ENCODE measurements at places on chromosomes 6 and 20.

DNA sequence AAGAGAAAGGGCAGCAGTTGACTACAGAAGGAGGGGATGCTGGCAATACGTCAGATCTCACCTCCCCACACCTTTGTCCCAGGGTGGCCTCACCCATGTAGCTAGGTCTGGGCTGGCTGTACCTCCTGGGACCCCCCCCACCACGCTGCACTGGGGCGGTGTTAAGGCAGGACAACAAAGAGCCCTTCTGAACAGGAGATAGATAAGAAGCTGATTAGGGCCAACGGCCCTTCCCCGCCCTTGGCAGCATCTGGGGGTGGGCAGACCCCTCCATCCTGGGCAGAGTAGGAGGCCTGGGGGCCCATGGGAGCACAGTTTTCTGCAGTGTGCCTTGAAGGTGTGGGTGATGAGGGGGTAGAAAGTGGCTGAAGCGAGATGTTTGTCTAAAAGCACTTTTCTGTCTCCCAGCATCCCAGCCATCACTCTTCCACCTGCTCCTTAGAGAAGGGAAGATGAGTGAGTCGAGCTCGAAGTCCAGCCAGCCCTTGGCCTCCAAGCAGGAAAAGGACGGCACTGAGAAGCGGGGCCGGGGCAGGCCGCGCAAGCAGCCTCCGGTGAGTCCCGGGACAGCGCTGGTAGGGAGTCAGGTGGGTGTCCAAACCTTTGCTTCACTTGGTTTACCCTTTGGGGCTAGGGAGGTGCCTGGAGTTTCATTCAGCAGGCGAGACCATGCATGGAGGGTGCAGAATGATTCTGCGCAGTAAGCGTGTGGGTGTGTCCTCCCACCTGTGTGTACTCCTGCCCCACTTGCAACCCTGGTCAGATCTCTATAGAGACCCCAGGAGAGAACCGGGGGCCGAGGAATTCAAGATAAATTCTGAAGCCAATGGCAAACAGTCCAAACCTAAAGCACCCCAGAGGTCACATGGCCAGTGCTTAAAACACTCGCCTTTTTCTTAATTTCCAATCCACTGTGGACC, 3.9 kb downstream of the HMGA1 start:
- peaks cover 4% of the 10 kb centered on the region for H3K36me3 ChIP-seq
- no peaks in the 10 kb centered on the region for H3K27me3 ChIP-seq
- peaks cover 73% of the 10 kb centered on the region for H3K4me1 ChIP-seq

DNA sequence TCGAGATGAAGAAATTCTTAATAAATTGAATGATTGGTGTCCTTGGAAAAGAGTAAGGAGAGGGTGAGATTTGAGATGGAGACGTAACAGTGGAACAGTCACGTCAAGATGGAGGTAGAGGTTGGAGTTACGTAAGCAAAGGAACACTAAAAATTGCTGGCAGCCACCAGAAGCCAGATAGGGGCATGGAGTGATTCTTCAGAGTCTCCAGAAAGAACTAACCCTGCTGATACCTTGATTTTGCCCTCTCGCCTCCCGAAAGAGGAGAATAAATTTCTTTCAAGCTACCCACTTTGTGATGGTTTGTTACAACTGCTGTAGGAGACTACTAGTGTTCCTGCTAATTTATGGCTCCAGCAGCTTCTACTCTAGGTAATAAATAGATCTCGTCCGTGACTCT, 17.6 kb downstream of the CD2AP start:
- H3K36me3 ChIP-seq: no peaks in the 10 kb centered on the region
- no peak for DNase-seq
- no peak overlapping the region for H3K4me3 ChIP-seq

- H3K27ac ChIP-seq: peak overlapping the region; percentile 85
- H3K4me3 ChIP-seq: peak overlapping the region; percentile 91
- H3K4me1 ChIP-seq: peaks cover 39% of the 10 kb centered on the region
- DNase-seq: no peak
- no peaks in the 10 kb centered on the region for H3K36me3 ChIP-seq
Observed at GRCh38 chr6:34249469-34250261, 859 bp upstream of the SMIM29 start.

GRCh38 chr6:154092326-154092962, 53.4 kb downstream of the OPRM1 start:
- H3K4me1 ChIP-seq: no peaks in the 10 kb centered on the region
- no peak overlapping the region for H3K27ac ChIP-seq
- H3K27me3 ChIP-seq: no peaks in the 10 kb centered on the region

- H3K27me3 ChIP-seq: no peaks in the 10 kb centered on the region
- H3K36me3 ChIP-seq: peaks cover 4% of the 10 kb centered on the region
- DNase-seq: peak; percentile 47
- H3K4me3 ChIP-seq: no peak overlapping the region
Observed at GRCh38 chr6:36912586-36912985, 26.8 kb downstream of the C6orf89 start.

DNA sequence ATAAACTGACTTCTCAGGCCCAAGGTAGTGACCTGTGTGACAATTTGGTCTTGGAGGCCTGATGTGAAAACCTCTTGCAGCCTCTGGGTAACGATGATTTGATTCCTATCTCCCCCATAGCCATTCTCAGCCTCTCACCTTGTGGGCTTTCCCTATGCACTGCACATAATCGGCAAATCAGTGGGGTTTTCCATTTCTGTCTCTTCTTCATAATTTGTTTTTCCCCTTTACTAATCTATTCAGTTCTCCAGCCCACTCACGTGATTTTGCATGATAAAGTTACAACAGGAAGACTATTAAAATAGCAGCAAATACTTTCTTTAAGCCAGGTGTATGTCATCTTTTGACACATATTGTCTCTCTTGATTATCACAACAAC, 893.7 kb downstream of the TFAP2A start:
- H3K27me3 ChIP-seq: no peaks in the 10 kb centered on the region
- no peak overlapping the region for H3K4me3 ChIP-seq
- peaks cover 14% of the 10 kb centered on the region for H3K4me1 ChIP-seq
- H3K36me3 ChIP-seq: no peaks in the 10 kb centered on the region

- no peaks in the 10 kb centered on the region for H3K36me3 ChIP-seq
- H3K4me3 ChIP-seq: no peak overlapping the region
- no peak for DNase-seq
- H3K27ac ChIP-seq: no peak overlapping the region
Observed at GRCh38 chr6:25675167-25675566, 23.2 kb downstream of the SCGN start.

- no peak for DNase-seq
- no peak overlapping the region for H3K4me3 ChIP-seq
- peak overlapping the region; percentile 92 for H3K27ac ChIP-seq
- no peaks in the 10 kb centered on the region for H3K36me3 ChIP-seq
Observed at GRCh38 chr6:129317931-129318820, 391.8 kb downstream of the ARHGAP18 start.

GRCh38 chr6:34201455-34202107, 35.1 kb upstream of the HMGA1 start:
- no peaks in the 10 kb centered on the region for H3K36me3 ChIP-seq
- H3K4me3 ChIP-seq: no peak overlapping the region
- no peak for DNase-seq
- H3K4me1 ChIP-seq: no peaks in the 10 kb centered on the region
- H3K27me3 ChIP-seq: no peaks in the 10 kb centered on the region

- H3K4me1 ChIP-seq: no peaks in the 10 kb centered on the region
- no peaks in the 10 kb centered on the region for H3K36me3 ChIP-seq
- H3K4me3 ChIP-seq: no peak overlapping the region
- no peaks in the 10 kb centered on the region for H3K27me3 ChIP-seq
- DNase-seq: no peak
Observed at GRCh38 chr20:17896193-17896723, 72.3 kb downstream of the SNX5 start.

DNA sequence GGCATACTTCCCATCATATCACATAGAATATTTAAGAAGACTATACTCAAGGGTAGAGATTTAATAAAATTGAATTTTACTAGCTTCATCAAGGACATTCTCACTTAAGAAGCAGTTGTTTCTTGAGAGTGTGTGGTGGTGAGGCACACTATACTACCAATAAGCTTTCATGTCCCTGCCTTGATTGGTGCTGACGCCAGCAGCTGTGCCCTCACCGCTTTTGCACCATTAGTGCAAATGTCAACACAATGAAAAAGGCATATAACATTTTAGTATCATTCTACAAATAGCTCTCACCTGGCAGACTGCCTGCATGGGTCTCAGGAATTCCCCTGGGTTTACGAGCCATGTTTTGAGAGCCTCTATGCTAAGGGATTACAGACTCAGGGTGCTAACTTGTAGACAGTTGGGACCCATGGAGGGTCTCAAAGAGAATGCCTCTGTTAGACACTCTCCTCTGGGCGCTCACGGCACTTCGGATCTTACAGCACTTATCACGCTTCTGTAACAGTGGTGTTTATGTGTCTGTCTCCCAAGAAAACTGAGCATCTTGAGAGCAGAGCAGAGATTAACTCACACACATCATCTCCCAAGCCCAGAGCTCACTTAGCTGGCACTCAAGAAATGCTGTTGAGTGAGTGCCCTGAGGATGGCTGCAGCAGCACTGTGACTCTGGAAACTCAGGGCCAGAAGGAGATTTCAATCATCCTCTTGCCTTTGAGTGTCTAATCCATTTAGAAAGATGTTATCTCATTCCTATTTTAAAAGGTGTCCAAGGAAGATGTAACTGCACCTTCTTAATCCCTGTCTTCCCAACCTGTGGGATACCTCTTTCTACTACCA, 143.3 kb upstream of the GPR6 start:
- DNase-seq: no peak
- peaks cover 6% of the 10 kb centered on the region for H3K4me1 ChIP-seq
- no peak overlapping the region for H3K4me3 ChIP-seq
- H3K27ac ChIP-seq: no peak overlapping the region
- no peaks in the 10 kb centered on the region for H3K27me3 ChIP-seq

GRCh38 chr20:34401741-34402455, 38.8 kb downstream of the ITCH start:
- H3K4me3 ChIP-seq: no peak overlapping the region
- no peaks in the 10 kb centered on the region for H3K4me1 ChIP-seq
- 0 out of 2 replicates have a peak, but pooled peaks cover 2% of the 10 kb centered on the region for H3K36me3 ChIP-seq
- no peaks in the 10 kb centered on the region for H3K27me3 ChIP-seq

- DNase-seq: no peak
- no peaks in the 10 kb centered on the region for H3K27me3 ChIP-seq
- H3K4me1 ChIP-seq: no peaks in the 10 kb centered on the region
- H3K27ac ChIP-seq: no peak overlapping the region
- H3K36me3 ChIP-seq: no peaks in the 10 kb centered on the region
Observed at GRCh38 chr6:90896075-90896547, 309.2 kb upstream of the MAP3K7 start.

- no peak overlapping the region for H3K4me3 ChIP-seq
- no peaks in the 10 kb centered on the region for H3K36me3 ChIP-seq
- DNase-seq: no peak
- H3K4me1 ChIP-seq: no peaks in the 10 kb centered on the region
- no peaks in the 10 kb centered on the region for H3K27me3 ChIP-seq
Observed at GRCh38 chr20:57663241-57663640, 43.0 kb upstream of the ZBP1 start.

- DNase-seq: no peak
- no peaks in the 10 kb centered on the region for H3K4me1 ChIP-seq
- H3K27ac ChIP-seq: no peak overlapping the region
- no peaks in the 10 kb centered on the region for H3K36me3 ChIP-seq
- no peak overlapping the region for H3K4me3 ChIP-seq
- no peaks in the 10 kb centered on the region for H3K27me3 ChIP-seq
Observed at GRCh38 chr6:48278261-48278660, 167.3 kb upstream of the PTCHD4 start.

DNA sequence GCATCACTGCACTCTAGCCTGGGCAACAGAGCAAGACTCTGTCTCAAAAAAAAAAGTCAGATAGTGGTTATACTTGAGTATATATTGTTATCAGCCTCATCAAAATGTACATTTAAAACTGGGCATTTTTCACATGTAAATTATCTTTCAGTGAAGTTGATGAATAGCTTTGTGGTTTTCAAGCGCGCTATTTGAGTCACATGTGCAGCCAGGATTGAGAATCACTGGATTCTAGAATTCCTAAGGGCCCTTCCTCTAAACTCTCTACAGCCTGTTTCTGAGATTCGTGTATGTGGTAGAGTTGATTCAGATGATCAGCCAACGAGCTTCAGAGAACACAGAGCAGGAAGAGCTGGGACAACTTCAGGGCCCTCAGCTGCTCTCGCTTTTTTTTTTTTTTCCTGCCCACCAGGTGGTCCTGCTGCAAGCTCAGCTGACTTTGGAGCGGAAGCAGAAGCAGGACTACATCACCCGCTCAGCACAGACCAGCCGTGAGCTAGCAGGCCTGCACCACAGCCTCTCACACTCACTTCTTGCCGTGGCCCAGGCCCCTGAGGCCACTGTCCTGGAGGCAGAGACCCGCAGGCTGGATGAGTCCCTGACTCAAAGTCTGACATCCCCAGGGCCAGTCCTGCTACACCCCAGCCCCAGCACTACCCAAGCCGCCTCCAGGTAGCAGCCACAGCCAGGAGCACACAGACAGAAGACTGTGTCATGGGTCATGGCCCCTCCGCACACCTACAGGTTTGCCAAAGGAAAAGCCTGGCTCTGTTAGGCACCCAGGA, 18.3 kb downstream of the C20orf173 start:
- no peak overlapping the region for H3K27ac ChIP-seq
- no peaks in the 10 kb centered on the region for H3K27me3 ChIP-seq
- H3K4me3 ChIP-seq: no peak overlapping the region
- no peaks in the 10 kb centered on the region for H3K36me3 ChIP-seq
- H3K4me1 ChIP-seq: no peaks in the 10 kb centered on the region

- no peak for DNase-seq
- no peaks in the 10 kb centered on the region for H3K36me3 ChIP-seq
- H3K4me3 ChIP-seq: no peak overlapping the region
Observed at GRCh38 chr20:46212252-46212651, 94.1 kb downstream of the CD40 start.

DNA sequence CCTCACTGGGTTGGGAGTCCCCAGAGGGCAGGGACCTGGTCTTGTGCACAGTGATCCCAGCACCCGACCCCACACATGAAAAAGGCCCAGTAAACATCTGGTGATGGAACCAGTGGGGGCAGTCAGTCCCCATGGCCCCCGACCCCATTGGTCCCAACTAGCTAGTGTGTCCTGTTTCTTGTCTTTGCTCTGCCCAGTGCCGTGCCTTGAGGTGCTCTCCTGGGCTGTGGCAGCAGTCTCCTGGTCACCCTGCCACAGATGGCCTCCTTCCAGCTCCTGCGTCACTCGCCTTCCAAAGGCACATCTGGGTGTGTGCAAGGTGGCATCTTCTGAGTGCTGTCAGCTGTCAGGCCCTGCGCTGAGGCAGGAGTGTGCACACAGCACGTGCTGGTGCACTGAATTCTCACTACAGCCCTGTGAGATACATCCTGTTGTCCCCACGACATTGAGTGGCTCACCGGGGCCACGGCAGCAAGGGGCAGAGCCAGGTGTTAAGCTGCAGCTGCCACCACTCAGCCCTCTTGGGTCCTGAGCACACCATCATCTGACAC, 3.9 kb downstream of the NPEPL1 start:
- no peak for DNase-seq
- no peaks in the 10 kb centered on the region for H3K36me3 ChIP-seq
- H3K4me1 ChIP-seq: peaks cover 5% of the 10 kb centered on the region
- H3K27me3 ChIP-seq: no peaks in the 10 kb centered on the region
- no peak overlapping the region for H3K4me3 ChIP-seq

Measured in Panc1 (cell line).